H7 (cell line): ENCODE measurements at places on chromosomes 3 and 15. TPM values are rescaled to one million over a fixed set of nuclear protein-coding genes. Genes with fewer than 3 reads are reported as not detected.
A peak's percentile ranks its signal among the peaks of the same experiment; 100 is the strongest.

Gene SKOR1
- total RNA-seq, result 0.11 TPM in 1 of 2 replicates, not detected in the other

DNA sequence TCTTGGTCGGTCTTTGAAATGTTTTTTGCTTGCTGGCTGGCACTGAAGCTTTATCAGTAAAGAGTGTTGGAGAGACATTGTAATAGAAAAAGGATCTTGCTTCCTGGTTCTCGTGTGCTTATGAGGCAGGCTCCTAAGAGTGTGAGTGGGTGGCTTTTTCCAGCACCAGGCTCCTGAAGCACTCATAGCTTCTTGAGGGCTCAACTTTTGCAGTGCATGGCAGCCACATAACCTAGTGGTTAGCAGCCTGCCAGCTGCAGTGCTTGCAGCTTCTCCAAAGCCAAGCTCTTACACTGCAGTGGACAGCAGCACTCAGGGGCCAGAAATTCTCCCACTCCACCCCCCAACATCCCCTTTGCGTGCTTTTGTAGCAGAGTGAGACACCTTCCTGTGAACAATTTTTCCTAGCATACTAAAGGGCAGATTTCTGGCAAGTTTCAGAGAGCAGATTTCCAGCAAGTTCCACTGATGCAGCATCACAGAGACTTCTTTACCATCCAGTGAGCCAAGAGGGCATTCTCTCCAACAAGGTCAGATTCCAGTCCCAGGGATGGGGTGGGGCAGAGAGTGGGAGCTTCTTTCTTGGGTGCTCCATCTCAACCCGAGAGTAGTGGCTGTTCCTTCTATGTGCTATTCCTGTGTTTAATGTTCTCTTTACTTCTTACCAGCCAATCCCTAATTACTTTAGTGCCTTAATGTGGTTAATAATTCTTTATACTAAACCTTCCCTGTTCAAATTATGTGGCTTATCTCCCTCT lies 15.8 kb upstream of the ARHGEF26 start:
- DNase-seq, result no peak

DNA sequence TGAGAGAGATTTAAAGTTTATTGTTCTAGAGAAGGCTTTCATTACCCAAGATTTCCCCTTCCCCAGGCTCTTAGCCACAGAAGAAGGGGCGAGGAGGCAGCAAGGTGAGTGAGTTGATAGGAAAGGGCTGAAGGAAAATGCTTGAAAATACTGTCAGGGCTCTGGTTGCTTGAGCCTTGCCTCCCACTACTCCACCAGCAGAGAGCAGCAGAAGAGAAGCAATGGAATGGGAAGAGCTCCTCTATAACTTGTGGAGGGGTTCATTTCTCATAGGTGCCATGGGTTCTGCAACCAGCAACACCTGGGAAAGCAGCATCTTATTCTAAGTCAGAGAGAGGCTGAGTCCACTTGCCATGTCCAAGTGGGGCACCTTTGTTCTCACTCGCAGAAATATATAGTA lies 184.0 kb upstream of the CNTN6 start:
- DNase-seq, result peak; percentile 2

Gene FAM81A
- total RNA-seq, result 0.07 and 0.21 TPM in 2 replicates

DNA sequence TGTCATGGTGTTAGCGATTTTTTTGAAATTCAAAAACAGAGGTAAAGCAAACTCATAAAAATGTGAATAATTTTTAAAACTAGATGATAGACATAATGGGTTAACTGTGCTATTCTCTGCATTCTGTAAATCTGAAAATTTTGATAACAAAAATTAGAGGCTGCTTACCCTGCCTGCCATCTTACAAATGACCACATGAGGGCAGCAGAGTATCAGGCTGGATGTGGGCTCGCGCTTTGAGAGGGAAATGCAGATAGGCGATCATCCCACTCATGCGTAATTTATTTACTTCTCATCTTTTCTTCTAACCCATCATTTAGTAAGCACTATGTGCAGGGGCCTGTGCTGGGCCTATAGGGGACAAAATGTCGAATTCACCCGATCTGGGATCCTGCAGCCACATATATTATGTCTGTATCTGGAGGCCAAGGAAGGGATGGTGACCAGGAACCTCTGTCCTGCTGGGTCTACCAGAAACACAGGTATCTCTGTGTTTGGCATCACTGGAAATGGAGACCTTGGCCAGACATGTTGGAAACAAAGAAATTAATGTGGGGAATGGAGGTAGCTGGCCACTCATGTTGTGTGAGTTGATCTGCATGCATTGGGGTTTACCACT lies 7.8 kb upstream of the RAD18 start:
- no peak for DNase-seq

DNA sequence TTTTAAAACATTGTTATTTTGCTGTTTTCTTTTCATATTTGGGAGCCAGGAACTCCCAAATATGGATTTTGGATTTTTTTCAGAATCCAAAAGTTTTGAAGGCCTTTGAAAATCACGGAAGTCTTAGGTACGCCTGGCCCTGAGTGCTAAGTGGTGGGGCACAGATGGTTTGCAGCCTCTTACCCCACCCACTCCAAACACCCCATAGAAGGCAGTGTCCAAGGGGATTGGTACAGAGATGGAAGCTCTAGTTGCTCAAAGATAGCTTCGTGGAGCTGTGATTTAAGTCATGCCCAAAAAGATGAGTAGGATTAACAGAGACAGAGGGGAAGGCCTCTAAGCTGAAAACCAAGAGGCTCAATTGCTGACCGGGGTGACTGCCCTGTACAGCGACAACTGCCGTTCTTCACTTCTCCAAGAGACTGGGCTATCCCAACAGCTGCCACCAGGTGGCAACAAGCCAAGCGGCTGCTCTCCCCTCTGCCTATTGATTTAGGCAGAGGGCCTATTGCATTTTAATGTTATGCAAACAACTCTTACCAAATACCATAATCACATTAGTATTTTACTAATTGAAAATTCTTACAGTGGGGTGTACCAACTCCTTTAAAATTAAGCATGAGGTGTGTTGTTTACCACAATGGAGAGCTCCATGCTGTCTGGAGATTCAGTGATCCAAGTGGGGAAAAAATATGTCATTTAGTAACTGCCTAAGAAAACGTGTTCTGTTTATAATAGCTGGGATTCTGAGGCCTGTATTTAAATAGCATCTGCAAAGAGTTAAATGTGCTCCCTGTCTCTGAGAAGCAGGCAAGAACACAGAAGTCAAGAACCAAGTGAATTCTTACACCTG lies 64.0 kb upstream of the C15orf61 start:
- peak; percentile 82 for DNase-seq

Gene CHL1
- total RNA-seq, result 0.28 TPM in 1 of 2 replicates, not detected in the other

- no peak for DNase-seq
These were observed 289.2 kb downstream of the CTNNB1 start for GRCh38 chr3:41488501-41488900.

DNA sequence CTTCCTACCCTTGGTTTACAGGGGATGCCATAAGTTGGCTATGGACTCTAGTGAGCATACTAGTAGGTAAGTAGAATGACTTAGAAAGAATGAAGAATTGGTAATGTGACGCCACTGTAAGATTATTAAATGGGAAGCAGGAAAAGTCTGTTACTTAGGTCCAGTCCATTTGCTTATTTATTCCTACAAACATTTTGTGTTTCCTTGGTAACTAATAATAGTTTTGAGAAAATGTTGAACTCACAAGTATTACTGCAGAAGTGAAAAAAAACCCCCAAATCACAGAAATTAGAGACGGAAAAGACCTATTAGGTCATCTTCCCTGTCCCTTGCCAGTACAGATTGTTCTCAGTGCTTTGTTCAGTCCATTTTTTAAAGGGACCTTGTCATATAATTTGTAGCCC lies 63.5 kb downstream of the CMSS1 start:
- no peak for DNase-seq

- DNase-seq, result peak; percentile 17
These were observed 6.6 kb downstream of the TIPARP start for GRCh38 chr3:156681002-156681401.

Gene PDCD7
- total RNA-seq, result 15.5 and 16.1 TPM in 2 replicates

Gene TGM4
- total RNA-seq, result 0.11 TPM in 1 of 2 replicates, not detected in the other

DNA sequence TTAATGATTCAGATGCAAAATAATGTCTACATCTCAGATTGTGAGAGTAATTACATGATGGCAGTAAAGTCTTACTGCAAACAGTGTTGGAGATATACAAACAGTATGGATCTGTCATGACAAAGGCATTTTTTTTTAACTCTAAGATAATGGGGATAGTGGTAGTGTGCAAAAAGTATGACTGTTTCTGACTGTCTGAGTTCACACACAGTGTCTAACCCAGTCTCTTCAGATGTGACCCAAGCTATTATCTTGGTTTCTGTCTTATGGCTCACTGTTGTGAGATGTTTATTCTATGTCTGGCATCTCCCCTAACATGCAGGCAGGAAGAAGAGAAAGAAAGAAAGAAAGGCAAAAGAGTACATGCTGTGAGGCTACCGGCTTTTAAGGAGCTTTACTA lies 17.0 kb downstream of the RPL39L start:
- DNase-seq, result no peak

DNA sequence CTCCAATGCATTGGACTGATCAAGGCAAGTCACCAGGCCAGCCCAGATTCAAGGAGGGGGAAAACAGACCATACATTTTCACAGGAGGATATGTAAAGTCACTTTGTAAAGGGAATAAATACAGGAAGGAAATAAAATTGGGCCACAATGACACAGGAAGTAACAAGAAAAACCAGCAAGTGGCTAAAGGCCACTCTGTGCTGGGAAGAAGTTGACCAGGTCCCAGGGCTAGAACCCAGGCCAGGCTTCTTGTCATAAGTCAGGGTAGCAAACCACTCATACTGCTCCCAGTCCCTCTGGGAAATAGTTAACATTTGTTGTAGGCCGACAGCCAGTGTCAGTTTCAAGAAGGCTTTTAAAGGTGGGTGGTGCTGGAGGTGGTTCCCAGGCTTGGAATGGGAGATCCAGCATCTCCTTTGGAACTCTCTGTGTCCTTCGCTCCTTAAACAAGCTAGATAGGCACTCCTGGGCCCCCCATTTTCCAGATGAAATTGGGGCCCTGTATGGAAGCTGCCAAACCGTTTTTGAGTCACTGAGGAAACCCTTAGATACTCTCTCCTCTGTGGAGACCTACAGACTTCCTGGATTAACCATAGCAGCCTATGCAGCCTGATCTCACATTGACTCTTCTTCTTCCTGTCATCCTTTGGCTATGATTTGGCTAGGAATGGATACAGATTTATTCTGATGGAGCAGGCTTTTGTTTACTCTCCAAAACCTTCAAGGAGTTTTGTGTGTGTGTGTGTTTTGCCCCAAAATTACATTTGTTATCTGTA lies 14.7 kb upstream of the EDC3 start:
- DNase-seq, result no peak

Gene NBEAL2
- 51.6 and 65.4 TPM in 2 replicates for total RNA-seq

GRCh38 chr15:83209333-83209732 lies 1.7 kb upstream of the HDGFL3 start:
- DNase-seq, result peak; percentile 48

Gene SPATA12
- 0.14 TPM in 1 of 2 replicates, not detected in the other for total RNA-seq

- DNase-seq, result no peak
These were observed 14.4 kb upstream of the XYLB start for GRCh38 chr3:38332201-38332600.

Gene COPG1
- 138 TPM in 2 replicates for total RNA-seq

GRCh38 chr3:78091478-78092119 lies 1051.7 kb downstream of the ROBO2 start:
- no peak for DNase-seq

Gene HTR3E
- total RNA-seq, result not detected in 2 replicates

- DNase-seq, result no peak
These were observed 23.4 kb downstream of the GTF2E1 start for GRCh38 chr3:120765830-120766493.

- peak; percentile 13 for DNase-seq
These were observed 768 bp downstream of the ANO10 start for GRCh38 chr3:43620831-43621655.

- DNase-seq, result no peak
These were observed 80.7 kb downstream of the DIPK2A start for GRCh38 chr3:144052275-144052674.
